ENCODE measurements at places on chromosomes 3 and 15.

DNA sequence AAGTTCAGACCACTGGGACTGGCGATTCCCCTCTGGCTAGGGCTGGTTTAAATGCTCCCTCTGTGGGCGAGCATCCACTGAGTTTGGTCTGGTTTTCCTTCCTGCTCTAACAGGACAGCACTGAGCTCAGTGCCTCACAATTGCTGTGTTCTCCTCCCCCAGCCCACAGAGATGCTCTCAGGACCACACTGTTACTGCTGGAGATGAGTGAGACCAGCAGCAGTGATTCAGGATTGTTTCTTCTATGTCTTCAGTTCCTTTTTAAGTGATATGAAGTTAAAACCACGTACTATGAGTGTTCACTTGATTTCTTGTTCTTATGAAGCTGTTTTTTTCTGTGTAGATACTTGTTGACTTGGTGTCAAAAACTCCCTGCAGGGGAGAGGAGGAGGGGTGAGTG is 180.4 kb upstream of the COL8A1 start:
- no peak for DNase-seq

- DNase-seq, result no peak
Measured at GRCh38 chr15:67479781-67480505, 41.0 kb upstream of the C15orf61 start.

- no peak for DNase-seq
Measured at GRCh38 chr3:142929109-142929508, 34.4 kb downstream of the PAQR9 start.

GRCh38 chr3:99638167-99638948 is at the start of gene COL8A1:
TSS of gene COL8A1 (plus strand) at chr3:99638594. CDS start at chr3:99790683, 152,089 bp downstream.
- DNase-seq, result no peak

GRCh38 chr15:25171111-25171811 is 216.5 kb downstream of the SNRPN start:
- DNase-seq, result no peak

DNA sequence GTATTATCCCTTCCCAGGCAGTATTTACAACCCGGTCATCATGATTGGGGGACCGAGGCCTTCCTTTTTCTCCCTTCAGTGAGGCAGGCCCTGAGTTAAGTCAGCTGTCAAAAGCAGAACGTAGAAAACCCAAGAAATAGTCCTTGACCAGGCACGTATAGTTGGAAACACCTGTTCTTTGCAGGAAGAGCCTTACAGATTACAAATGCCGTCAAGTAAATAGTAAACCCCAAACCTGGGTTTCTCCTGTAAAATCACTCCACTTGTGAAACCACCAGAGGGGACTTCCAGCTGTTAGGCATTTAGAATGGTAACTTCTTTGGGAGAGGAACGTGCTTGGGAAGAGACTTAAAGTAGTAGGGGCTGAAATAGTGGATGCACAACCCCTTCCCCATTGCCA is 1.0 kb upstream of the BTBD1 start:
- DNase-seq, result no peak

- DNase-seq, result no peak
Measured at GRCh38 chr3:124639406-124640237, 90.6 kb upstream of the UMPS start.

DNA sequence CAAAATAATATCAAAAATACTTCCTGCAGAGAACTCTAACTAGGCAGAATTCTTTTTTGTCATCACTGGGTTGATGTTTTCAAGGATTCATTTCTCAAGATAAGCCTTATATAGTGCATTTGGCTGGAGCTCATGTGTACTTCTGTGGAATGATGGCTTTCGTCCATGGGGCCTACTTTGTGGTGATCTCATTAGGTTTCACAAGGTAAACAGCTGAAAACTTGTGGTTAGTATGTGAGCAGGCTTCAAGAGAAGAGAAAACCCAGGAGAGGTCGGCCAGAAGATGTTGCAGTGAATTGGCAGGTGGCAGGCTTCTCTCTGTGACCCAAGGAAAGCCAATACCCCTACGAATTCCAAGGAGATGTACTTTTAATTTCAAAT is 121.4 kb upstream of the PHLDB2 start:
- no peak for DNase-seq

DNA sequence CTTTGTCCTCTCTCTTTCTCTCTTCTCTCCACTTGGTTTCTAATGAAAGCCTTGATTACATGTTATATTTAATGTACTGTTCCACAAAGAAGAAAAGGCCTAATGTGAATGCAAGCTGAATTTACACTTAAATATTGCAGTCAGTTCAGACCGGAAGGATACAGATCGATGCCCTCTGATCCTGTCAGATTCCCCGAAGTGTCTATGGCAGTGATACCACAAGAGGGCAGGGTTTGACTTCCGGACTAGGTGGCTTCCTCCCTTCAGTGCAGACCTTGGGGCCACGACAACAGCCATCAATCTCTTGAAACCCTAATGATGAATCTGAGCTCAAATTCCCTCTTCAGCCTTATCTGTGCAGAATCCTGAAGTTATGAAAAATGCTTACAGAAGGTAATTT is 29.5 kb downstream of the AGTR1 start:
- DNase-seq, result no peak

DNA sequence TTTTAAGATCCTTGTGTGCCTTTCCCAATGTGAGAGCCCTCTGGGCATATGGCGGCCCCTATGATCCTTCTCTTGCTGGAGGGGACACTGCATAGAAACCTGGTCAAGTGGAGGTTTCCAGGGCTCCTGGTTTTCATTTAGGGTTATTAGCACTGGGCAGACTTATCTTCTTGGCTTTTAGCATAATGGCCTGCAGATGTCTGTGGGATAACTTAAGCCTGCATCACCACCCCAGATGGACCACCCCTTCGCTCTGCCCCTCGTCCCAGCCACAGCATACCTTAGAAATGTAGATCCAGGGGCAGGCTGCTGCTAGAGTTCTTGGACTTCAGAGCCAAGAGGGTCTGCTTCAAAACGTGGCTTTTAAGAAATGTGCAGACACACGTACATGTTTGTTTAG is 340.3 kb upstream of the CTDSPL start:
- DNase-seq, result no peak

Measured in stimulated activated CD8-positive, alpha-beta memory T cell treated with anti-CD3 and anti-CD28 coated beads, Interleukin-4, amount 100 ng/mL, for 4 hours (primary cell).